ENCODE measurements at places on chromosomes 5 and 9.

DNA sequence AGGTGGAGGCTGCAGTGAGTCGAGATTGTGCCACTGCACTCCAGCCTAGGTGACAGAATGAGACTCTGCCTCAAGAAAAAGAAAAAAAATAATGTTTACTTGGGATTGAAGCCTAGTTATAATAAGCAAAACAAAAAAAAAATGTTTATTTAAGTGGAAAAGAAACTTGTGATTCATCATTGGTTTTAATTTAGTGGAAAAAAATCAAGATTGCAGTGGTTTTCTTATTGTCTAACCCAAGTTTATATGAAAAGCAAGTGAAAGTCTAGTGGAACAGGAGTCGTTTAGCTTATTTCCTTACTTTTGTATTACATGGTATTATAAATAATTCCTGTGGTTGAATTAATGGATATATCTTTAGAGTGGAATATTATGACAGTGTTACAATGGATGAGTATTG lies 8.4 kb downstream of the CNOT8 start:
- DNase-seq = no peak

GRCh38 chr9:80061940-80062339 lies 490.2 kb downstream of the TLE4 start:
- DNase-seq = peak; percentile 73

- no peak for DNase-seq
These were observed 69.7 kb downstream of the EPB41L4A start for GRCh38 chr5:112349371-112349770.

DNA sequence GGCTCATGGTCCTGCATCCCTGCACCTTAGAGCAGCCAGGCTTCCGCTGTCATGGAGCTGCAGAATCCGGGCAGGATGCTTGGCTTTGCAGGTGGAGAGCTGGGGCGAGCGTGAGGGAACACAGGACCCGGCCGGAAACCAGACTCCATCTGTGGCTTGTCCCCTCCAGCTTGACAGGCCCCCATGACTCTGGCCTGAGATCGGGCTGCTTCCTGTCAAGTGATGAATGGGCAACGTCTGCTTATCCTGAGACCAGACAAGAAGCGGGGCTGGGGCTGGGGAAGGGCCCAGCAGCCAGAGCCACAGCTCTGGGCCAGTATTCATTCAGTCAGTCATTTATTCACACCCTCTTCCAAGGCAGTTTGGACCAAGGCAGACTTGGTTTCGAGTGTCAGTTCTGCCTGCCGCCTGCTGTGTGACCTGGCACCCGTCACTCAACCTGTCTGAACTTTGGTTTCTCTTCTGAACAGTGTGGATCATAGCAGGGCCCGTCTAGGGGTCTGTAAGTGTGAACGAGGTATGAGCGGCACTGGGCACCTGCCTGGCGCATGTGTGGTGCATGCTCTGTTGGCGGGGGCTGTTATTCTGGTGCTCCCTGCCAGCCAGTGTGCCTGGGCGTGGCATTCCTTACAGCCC lies 37.5 kb downstream of the NEK6 start:
- DNase-seq = no peak

- DNase-seq = peak; percentile 19
These were observed 88.1 kb downstream of the FGF1 start for GRCh38 chr5:142597546-142598337.

- no peak for DNase-seq
These were observed 521.0 kb upstream of the CHD1 start for GRCh38 chr5:99449786-99450185.

DNA sequence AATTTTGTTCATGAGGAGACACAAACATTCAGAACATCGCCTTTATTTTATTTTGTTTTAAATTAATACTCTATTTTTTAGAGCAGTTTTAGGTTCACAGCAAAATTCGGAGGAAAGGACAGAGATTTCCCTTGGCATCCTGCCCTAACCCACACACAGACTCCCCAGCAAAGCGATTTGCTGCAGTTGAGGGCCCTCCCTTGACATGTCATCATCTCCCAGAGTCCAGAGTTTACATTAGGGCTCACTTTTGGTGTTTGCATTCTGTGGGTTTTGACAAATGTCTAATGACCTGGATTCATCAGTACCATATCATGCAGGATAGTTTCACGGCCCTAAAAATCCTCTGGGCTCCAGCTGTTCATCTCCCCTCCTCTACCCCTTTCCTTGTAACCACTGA lies 33.6 kb upstream of the COL5A1 start:
- no peak for DNase-seq

- DNase-seq = no peak
These were observed 50.4 kb downstream of the CERT1 start for GRCh38 chr5:75460942-75461610.

GRCh38 chr5:142590451-142591231 lies 95.2 kb downstream of the FGF1 start:
- no peak for DNase-seq

GRCh38 chr9:131233995-131234394 lies 42.3 kb downstream of the FAM78A start:
- DNase-seq = no peak

- DNase-seq = no peak
These were observed 58.2 kb downstream of the RGS3 start for GRCh38 chr9:113521693-113522255.

GRCh38 chr9:130901498-130902203 lies 5.0 kb upstream of the QRFP start:
- no peak for DNase-seq

GRCh38 chr5:55708732-55709131 lies 3.4 kb downstream of the SLC38A9 start:
- DNase-seq = no peak

DNA sequence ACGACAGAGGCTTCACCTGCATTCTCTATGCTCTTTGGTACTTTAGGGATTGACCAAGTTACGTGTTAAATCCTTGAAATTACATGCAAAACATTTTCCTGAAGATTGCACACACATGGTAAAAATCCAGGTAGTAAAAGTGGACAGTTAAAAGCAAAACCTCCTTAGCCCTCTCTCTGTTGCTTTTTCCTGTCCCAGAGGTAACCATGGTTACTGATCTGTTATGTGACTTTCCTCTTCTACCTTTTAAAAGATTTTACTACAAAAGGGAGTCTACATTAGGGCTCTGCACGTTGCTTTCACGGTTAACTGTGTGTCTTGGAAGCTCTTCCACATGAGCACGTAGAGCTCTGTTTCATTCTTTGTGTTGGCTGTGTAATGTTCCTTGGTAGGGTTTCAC lies 97.0 kb downstream of the PPARGC1B start:
- DNase-seq = no peak

DNA sequence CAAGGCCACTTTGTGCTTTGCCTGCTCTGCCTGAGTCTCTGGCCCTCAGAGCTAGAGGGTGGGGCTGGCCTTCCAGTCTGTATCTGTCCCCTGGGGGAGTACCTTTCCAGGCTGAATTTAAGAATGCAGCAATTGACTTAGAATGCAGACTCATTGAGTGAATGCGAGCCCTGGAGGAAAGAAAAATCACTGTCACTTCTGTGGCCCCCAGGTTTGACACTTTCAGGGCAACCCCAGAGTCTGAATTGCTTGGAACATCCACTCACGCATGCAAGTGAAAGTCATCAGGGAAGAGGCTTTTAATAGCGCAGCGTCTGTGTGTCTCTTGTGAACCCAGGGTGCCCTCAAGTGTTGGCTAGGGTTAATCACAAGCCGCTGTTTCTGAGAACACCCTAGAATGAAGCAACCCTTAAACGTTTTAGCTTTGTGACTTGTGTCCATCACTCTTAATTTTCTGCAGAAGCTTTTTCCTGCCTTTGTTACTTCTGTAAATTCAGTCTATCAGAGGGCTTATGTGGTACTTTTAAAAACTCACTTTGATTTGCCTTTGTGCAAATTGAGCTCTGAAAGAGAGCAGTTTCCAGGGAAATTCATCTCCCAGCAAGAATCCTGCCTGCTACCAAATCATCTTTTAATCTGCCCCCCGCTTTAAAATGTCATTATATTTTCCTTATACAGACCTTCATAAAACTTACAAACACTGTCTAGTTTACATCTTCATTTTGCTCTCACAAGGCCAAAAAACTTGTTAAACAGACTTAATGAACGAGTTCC lies 146.8 kb upstream of the IQGAP2 start:
- peak; percentile 29 for DNase-seq

DNA sequence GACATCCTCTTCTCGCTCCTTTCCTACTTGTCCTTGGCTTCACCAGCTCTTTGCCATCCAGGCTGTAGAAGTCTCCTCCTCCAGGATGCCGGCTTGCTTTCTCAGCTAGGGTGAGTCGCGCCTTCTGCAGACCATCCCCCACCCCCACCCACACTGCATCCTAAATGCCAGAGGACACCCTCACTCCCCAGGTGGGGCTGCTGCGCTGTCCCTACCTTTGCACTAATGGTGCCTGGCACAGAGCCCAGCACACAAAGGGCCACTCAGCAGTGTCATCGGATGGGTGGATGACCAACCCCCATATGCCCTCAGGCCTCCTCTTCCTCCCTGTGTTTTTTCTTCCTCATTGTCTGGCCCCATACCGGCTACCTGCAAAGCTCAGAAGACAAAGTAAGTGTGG lies 14.8 kb downstream of the IL9 start:
- DNase-seq = no peak

DNA sequence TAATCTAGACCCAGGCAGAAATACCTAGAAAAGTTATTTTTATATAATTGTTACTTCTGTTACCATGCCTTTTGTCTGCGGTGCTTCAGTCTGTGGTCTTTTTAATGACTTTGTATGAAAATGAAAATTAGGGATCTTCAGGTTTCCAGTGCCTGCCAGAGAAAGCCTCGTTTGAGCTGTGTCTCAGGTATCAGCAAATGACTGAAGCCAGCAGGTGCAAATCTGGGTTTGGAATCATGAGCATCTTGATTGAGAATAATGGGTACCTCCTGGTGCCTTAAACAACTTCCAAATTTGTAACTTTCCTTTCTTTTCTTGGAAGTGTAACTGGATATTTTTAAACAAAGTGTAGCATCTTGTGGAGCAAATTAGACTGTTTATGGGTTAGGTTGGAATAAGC lies 4.3 kb downstream of the ZBTB34 start:
- no peak for DNase-seq

- no peak for DNase-seq
These were observed 5.2 kb upstream of the RNF14 start for GRCh38 chr5:141963701-141964100.

Measured in AG09319 (cell line).